ENCODE measurements at places on chromosomes 5 and 9.

DNA sequence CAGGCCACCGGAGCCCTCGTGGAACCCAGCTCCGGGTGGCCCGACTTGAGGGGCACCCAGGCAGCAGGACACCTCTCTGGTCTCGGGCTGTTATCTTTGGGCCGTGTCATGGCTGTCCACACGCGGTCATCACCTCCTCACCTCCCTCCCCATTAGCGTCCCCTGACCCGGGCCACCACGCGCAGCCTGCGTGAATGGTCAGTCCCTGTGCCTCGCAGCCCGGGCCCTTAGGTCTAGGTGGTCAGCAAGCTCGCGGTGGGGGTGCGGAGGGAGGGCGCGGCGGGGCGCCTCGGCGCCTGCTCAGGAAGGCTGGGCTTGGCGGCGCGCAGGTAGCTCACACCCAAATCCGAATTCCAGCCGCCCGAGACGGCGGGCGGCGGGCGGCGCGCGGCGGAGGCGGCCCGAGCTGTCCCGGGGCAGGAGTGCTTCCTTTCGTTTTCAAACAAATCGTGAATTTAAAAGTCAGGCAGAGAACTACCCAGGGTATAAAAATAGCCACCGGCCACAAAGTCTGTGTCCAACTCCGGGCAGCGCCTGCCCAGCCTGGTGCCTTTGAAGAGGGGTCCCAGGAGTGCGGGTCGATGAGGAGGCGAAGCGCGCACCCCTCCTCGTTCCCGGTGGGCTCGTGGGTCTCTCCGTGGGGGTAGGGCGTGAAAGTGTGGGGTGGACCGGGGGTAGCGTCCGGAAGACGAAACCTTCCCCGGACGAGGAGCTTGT, 1.0 kb upstream of the RXRA start:
- peak; percentile 65 for DNase-seq

DNA sequence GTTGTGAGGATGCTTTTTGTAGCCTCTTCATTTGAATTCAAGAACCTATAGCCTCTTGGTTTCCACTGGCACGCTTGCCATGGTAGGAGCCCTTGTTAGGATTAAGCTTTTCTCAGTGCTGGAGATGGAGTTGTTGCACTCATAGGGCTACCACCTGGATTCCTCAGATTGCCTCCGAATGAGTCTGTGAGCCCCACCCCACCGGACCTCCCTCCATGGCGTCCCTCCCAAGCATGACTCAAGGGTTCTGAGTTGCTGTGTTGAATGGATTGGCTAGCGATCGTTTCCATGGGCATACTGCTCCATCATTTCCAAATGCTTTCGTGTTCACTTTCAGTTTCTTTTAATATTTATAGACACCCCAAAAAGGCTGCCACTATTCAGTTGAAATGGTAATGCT, 69.9 kb downstream of the DAPK1 start:
- DNase-seq, result peak; percentile 85

GRCh38 chr5:73918791-73919221, 292.8 kb downstream of the ARHGEF28 start:
- no peak for DNase-seq

DNA sequence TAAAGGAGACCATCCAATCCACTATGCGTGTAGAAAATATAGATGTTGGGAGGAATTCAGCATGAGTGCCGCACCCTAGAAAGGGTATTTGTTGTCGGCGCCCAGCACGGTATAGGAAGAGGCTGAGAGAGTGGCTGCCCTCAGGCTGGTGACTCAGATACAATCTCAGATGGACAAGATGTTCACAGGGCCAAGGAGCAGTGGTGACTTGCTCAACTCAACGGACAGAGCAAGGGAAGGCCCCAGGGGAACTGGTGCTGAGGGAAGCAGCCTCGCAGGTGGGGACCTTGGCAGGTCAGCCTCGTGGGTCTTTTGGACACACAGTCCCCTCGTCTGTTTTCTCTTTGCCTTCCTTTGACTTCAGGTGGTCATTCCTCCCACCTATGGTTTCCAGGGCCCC, 28.0 kb upstream of the IRX2 start:
- DNase-seq, result peak; percentile 86

DNA sequence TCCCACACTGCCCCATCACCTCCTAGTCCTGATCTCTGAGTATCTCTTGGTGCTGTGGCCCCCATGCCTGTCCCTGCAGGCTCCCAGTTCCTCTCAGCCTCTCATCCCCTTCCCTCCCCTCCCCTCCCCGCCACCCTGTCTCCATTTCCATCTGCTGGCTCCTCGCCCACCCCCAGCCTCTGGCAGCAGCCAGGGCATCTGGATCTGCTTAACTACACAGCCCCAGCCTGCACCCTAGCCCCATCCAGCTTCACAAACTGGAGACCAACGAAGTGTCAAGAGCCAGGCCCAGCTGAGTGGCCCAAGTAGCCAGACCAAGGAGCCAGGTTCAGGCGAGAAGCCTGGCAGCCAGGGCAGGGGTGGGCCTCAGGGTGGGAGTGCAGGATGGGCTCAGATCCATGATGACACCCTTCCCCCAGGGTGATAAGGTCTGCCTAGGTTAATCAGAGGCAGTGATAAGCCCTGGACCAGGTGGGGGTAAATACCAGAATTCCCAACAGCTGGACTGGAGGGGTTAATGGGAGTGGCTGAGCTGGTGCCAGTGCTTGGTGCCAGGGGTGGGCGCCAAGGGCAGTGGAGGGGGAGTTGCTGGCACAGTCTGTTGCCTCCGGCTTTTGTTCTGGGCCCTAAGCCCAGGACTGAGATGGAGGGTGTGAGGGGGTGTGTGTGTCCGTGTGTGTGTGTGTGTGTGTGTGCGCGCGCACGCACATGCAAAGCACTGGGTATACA, 2.5 kb downstream of the IL11RA start:
- no peak for DNase-seq

DNA sequence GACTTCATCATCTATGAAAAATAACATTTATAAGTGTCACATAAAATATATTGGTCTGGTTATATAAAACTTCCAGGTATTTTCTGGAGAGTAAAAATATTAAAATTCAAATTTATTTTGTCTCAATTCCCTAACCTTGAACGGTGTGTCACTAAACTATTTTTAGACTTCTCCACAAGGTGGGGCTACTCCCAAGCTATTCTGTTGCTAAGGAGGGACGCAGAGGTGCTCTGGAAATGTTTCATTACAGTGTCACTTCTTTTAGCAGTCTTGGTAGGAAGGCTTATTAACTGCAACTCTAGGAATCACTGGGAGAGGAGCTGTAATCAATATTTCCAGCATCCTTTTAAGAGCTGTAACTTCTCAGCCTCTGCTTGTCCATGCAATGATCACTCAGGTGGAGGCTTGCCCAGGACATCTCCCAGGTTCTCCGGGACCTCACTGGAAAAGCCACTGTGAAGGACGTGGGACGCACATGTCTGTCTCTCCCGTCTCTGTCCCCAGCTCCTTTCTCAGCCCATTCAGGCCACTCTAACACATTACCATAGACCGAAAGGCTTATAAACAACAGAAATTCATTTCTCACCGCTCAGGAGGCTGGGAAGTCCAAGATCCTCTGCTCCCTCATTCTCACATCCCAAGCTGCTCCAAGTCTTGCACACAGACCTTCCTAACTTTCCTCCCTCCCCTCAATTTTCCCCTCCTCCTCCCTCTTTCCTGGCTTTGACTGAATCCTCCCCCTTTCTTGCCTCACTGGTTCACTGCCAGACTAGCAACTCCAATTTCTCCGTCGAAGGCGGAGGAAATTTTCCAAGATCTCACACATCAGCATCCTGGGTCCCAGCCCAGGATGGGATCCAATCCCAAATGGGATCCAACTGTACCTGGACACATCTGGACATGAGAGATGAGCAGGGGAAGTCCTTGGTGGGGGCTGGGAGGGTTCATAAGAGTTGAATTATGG, 32.7 kb upstream of the DNAH5 start:
- DNase-seq, result peak; percentile 67

DNA sequence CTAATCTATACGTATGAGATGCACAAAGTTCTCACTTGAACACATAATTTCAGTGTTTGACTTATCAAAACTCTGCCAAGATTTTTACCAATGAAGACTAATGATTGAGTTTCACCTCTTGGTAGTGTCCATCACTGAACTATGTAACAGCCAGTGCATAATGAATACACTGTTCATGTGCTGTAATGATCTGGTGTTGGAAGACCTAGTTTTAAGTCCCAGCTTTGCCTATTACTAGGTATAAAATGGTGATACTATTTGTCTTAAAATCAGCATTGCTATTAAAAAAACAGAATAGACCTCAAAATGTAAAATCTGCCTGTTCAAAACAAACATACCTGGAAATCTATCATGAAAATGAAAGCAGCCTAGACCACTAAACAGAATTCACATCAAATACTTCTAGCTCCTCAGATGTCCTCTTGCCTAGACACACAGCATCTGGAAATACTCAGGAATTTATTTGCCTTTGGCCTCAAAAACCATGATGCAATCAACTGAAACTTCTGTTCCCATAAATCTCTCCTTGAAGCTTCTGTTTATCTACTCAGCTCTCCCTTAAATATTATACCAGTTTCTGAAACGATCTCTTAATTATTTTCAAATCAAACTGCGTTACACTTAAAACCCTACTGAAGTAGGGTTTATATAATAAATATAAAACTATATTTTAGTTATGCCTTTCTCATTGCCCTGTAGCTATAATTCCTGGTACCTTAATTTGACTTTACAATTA, 38.1 kb downstream of the MRPS27 start:
- no peak for DNase-seq

DNA sequence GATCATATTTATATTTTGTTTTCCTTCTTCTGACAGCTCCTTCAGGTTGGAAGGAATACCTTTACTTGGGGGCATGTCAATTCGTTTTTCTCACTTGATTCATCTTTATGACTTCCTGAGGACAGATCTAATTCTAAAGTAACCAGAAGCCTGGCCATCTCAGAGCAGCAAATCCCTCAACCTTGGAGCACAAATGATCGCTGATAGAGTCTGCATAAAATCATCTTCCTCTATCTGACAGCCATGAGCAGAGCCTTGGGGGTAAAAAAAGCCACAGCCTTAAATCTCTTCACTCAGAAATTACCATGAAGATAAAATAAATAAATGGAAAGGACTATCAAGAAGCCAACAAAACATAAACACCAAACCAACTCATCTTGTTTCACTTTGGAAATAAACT, 325.8 kb downstream of the PRR16 start:
- DNase-seq, result no peak

- no peak for DNase-seq
Measured at GRCh38 chr5:93583768-93584595, 960 bp downstream of the NR2F1 start.

GRCh38 chr5:138468966-138469539, 3.8 kb downstream of the EGR1 start:
- DNase-seq, result no peak

All from PC-9 (cell line).